ENCODE measurements at places on chromosomes 1 and 21.

DNA sequence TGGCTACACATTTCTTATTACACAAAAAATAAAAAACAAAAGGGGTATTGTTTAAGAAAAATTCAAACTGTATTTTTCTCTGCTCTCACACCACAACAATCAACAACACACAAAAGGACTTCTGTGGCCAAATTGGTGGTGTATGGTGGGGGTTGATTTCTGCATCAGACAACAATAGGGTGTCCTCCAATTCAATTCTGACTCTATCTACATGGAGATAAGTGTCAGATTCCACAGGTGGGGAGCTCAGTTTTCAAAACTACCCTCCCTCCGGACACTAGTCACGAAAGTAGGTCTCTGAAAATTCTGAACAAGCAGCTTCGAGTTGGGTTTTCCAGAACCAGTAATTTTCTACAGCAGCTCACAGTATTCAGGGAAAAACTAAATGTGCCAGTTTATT, 744.9 kb upstream of the NCAM2 start:
- DNase-seq, result no peak

- no peak for DNase-seq
Measured at GRCh38 chr1:5639106-5639722, 353.0 kb downstream of the NPHP4 start.

GRCh38 chr1:78003882-78004718, 639 bp upstream of the DNAJB4 start:
- DNase-seq, result peak; percentile 38

DNA sequence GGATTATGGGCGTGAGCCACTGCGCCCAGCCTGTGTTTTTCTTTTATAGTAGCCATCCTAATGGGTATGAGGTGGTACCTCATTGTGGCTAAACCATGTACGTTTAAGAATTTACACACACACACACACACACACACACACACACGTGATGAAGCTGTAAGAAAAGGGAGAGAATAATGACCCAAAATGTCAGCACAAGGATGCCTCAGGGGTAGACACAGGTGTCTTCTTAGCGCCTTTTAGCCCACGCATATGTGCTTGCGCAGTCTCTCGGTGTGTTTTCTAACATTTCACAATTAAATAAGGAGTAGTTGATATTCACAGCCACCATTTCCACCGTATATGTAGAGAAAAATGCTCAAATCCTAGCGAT, 782 bp upstream of the PFKL start:
- no peak for DNase-seq

GRCh38 chr1:43531107-43531905, 623 bp downstream of the PTPRF start:
- no peak for DNase-seq

DNA sequence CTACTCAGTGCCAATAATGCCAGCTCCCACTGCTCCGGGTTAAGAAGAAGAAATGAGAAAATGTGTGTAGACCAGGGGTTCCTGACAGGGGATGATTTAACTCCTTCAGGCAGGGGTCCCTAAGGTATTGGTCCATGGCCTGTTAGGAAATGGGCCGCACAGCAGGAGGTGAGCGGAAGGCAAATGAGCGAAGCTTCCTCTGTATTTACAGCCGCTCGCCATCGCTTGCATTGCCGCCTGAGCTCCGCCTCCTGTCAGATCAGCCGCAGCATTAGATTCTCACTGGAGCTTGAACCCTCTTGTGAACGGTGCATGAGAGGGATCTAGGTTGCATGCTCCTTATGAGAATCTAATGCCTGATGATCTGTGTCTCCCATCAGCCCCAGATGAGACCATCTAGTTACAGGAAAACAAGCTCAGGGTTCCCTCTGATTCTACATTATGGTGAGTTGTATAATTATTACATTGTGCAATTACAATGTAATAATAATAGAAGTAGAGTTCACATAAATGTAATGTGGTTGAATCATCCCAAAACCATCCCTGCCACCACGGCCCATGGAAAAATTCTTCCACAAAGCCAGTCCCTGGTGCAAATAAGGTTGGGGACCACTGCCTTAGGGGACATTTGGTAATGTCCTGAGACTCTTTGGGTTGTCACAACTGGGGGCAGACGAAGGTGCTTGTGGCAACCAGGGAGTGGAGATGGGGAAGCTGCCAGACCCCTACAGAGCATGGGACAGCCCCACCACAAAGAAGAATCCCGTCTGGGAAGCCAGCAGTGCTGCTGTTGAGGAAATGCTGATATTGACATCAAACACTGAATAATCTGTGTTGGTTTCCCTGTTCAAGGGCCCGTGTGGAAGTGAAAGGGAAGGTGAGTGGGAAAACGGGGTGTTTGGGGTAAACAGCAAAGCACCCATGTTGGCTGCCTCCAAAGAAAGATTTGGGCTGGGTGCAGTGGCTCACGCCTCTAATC, 60.8 kb downstream of the DHRS3 start:
- no peak for DNase-seq

GRCh38 chr1:210072129-210072528, 134.1 kb downstream of the SYT14 start:
- no peak for DNase-seq

DNA sequence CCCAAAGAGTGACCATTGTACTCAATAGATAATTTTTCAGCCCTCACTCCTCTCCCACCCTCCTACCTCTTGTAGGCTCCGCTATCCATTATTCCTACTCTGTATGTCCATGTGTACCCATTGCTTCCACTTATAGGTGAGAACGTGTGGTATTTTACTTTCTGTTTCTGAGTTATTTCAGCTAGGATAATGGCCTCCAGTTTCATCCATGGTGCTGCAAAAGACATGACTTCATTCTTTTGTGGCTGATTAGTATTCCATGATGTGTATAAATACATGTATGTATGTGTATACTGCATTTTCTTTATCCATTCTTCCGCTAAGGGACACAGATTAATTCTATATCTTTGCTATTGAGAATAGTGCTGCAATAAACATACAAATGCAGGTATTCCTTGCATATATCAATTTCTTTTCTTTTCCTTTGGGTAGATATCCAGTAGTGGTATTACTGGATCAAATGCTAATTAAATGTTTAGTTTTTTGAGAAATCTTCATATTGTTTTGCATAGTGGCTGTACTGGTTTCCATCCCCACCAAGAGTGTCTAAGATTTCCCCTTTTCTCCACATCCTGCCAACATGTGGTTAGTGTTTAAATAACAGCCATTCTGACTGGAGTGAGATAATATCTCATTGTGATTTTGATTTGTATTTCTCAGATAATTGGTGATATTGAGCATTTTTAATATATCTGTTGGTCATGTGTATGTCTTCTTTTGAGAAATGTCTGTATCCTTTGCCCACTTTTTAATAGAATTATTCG, 4.9 kb downstream of the LY9 start:
- DNase-seq, result no peak

DNA sequence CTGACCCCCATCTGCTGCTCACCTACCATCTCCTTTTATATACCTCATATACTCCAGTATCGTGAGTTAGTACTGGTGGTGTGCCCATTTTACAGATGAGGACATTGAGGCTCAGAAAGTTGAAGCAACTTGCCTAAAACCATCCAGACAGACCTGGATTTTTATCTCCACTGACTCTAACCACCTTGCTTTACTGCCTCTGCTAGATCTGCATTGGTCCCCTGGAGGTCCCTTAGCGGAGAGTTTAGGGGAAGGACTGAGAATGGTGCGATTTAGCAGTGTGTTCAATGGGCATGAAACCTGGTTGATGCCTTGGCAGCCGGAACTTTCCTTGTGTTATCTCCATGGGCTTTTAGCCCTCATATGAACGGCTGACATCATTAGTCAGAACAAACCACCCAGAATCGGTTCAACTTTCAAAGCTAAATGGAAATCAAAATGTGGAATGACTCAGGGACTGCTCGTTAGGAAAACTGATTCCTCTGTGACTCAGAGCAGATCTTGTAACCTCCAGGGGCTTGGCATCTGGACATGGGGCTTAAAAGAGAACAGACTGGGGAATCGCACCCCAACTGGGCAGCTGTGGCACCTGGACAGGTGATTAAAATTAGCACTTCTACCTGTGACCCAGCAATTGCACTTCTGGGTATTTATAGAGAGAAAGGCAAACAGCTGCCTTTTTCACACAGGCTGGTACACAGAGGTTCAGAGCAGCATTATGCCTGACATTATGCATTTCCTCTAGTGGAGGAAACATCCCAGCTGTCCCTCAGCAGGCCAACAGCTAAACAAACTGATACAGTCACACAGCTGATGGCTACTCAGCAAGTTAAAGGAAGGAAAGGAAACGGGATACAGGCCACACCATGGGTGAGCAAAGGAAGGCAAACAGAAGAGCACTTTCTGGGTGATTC, 25.3 kb downstream of the TMEM51 start:
- DNase-seq, result no peak

- DNase-seq, result no peak
Measured at GRCh38 chr1:54885807-54886723, 930 bp downstream of the DHCR24 start.

DNA sequence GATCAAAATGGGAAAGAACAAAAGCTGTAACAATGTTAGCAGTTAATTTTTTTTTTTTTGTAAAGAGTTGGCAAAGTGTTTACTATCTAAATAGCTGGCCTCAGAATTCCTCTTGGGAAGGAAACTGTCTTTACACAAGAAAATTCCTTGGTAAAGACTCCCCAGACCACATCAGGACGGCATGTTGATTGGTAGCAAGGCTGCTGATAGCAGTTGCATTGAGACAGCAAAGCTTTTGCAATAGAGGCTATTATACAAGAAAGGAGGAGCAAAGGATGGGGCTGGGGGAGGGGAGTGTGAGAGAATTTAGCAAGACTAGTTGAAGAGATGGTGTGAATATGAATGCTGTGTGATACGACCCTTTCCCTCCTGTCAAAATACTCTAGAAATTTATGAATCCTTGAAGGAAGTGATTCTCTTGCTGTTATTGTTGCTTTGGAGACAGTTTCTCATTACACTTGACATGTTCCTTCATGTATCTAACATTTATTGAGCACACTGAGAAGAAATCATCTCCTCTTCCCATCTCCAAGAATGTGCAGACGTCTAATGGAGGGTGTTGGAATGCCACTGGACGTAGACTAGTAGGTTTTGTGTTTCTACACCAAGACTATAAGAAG, 355.6 kb downstream of the SIPA1L2 start:
- DNase-seq, result no peak

- no peak for DNase-seq
Measured at GRCh38 chr1:67558449-67559193, 126.4 kb upstream of the GADD45A start.

DNA sequence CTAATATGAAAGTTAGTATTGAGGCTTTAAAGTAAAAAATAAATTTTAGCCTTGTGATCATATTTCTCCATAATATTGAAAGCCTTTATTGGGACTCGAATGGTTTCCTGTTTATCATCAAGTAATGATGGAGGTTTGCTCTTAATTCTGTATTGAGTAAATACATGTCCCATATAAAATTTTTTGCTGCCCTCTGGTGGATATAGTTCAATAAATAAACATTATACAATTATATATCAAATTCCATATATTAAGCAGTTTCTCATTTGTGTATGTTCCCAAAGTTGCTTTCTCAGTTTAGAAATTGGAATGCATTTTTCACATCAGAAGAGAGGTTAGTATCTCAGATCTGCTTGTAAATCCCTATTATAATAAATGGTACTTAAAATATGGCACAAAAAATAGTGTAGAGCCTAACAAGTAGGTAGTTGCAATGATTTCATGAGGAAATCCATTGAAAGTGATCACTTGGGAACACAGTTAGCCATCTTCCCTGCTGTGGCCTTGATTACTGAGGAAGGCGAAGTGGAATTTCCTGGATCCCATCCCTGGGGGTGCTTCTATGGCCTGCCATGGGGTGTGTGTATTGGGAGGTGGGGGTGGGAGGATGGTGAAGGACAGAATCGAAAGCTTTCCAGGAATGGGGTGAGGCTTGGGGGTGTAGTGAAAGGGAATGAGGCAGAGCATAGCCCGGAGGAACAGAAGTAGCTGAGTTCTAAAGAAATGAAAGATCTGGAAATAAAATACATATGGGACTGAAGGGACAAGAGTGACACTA, 84.1 kb upstream of the C21orf91 start:
- DNase-seq, result no peak

- DNase-seq, result peak; percentile 41
Measured at GRCh38 chr1:109802136-109802900, 38.6 kb upstream of the EPS8L3 start.

DNA sequence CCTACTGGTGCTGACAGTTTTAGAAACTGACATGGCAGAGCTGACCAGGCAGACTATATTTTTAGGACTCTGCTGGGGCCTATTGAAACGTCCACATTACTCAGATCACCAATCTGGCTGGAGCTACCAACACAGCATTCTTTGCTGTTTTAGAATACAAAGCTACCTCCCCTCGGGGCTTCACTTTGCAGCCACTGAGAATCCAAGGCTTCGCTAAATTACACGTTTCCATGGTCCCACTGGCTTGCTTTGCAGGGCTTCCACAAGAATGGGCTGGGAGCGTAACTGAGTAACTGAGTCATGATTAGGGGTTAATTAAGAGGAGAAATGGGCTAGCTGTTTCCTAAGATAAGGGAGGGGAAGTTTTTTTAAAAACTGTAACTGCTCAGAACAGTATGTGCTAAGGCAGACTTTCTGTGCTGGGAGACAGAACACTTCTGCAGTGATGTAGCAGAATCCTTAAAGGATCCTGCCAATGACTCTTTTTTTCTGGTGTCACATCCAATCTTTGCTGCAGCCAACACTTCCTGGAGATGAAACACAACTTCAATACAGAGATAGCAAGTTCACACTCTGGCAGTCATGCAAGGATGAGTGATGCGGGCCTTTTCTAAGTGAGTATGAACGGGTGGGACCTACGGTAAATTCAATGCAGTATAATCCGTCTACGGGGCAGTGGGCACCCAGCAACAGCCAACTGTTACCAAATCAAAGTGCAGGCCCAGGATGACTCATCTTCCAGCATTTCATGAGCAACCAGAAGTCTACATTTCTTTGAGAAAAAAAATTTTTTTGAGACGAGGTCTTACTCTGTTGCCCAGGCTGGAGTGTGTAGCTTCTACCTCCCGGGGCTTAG, 21.5 kb downstream of the NDUFS5 start:
- no peak for DNase-seq

DNA sequence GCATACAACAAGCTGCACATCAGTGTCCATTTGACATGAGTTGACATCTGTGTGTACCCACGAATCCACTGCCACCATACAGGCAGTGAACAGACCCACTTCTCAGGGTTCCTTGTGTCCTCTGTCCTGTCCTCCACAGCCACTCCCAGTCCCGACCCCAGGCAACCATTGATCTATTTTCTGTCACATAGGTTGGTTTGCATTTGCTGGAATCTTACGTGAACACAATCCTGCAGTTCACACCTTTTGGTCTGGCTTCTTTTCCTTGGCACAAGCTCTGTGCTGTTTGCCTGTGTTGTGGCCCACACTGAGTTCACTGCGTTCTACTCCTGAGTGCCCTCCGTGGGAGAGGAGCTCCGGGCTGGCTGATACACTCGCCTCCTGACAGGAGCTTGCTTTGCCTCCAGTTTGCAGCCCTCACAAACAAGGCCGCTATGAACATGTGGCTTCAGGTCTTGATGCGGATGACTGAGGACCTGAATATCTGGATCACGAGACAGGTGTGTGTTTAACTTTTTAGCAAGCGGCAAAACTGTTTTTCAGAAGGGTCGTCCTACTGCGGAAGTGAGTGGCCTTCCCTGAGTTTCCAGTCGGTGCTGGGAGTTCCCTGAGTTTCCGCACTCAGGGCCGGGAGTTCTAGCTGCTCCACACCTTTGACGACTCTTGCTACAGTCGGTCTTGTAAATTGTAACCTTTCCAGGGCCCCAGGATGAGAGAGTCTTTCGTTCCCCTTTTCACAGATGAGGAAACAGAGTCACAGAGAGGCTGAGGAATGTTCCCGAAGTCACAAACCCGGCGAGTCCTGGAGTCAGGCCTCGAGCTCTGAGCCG, 13.0 kb upstream of the COL18A1 start:
- DNase-seq, result no peak

GRCh38 chr1:86067626-86068025, 88.9 kb downstream of the COL24A1 start:
- DNase-seq, result no peak

GRCh38 chr1:200738327-200738948, at the start of gene CAMSAP2:
Gene CAMSAP2, plus strand, starts transcription at chr1:200738893. Its CDS starts 935 bp downstream, at chr1:200739828.
- DNase-seq, result peak; percentile 45

All from stimulated activated CD4-positive, alpha-beta T cell treated with anti-CD3 and anti-CD28 coated beads, Interleukin-4, amount 100 ng/mL, for 48 hours (primary cell).